Kidney tubule cell (primary cell): ENCODE measurements at places on chromosomes 7 and 10.

DNA sequence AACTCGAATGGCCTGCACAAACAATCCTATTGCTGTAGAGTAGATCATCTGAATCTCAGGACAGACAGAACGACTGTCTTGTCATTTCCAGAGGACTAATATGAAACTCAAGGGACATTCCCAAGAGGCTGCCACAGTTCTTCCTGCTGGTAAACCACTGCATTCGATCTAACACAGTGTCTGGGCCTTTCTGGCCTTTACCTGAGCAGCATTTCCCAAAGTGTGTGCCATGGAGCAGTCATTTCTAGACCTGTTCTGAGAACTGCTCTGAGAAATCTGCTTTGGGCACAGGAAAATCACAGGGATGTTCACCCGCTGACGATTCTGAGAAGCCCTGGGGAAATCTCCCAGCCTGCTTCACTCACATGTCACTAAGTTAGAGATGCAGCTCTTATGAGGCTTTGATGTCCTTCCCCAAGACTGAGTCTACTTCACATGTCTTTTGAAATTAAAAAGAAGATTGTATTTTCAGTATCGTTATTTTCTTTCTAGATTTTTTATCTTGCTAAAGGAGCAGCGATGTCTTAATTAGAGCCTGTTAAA, 18.4 kb downstream of the GPNMB start:
- no peak for DNase-seq

DNA sequence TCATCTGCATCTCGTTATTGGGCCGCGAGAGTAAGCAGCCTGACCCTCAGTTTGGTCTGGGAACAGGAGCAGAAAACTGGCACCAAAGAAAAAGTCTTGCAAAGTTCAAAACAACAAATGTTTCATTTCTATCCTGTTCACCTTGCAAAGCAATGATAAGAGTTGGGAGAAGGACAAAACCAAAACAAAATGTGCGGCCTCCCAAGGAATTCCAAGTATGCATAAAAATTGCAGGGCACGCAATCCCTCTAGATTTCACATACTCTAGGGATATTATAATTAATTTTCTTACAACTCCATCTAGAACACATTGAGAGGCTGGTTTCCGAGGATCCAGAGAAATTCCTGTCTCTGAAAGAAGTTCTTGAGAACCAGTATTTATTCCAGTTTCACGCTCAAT, 20.1 kb downstream of the CHUK start:
- DNase-seq: peak; percentile 34

DNA sequence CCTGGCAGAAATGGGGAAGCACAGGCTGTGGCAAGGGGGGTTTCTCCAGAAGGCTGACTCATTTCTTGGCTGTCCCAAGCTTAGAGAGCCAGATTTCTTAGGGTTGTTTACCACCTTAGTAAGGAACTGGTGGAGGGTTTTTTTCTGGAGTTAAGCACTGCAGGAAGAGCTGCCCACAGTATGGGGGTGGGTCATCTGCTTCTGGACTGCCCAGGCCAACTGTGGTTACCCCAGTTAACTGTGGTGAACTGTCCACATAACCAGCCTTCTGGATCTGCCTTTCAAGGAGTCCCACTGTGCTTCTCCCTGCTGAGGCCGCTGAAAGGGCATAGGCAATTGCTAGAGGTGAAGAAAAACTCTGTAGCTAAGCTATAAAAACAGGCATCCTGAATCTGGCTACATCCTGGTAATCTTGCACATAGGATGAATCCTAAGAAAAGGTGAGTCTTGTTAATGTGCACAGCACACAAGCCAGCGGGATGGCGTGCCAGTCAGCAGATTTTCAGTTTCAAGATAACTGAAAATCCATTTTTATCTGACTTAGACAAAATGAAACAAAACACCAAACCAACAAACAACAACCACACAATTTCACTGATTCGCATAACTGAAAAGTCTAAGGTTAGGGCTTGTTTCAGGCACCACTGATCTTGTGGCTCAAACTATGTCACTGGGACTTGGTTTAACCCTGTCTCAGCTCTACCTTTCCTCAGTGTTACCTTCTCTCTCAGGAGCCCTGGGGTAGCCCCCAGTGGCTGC, 21.6 kb upstream of the TSPAN33 start:
- peak; percentile 29 for DNase-seq

GRCh38 chr7:5755704-5756504, 25.6 kb downstream of the RNF216 start:
- DNase-seq: no peak

- DNase-seq: peak; percentile 67
These were observed 2.5 kb downstream of the CYREN start for GRCh38 chr7:135168001-135168400.

DNA sequence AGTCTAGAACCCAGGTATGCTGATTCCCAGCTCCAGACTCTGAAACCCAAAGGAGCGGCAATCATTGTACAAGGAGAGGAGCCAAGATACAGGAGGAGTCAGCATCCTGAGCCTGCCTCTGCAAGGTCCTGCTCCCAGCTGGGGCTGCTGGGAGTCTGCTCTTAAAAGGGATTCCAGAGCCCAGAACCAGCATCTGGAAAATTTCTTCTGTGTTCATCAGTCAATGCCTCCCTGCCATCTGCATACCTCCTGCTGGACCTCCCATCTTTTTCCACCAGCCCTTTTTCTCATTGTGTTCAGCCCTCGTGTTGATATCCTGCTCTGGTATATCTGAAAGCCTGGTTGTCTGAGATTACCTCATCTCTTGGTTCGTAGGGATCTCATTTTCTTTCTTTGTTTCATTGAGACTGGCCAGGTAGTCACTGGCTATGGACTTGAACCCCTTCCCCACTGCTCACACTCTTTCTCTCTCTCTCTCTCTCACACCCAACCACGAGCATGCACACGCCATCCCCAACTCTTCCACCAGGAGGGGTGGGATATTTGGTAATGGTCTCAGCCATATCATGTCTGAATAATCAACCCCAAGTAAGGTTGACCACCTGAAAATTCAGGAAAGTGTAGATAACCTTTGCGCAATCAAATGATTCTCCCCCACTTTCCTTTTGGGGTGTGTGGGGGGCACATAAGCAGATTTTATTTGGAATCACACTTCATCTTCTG, 608.8 kb downstream of the LRMDA start:
- no peak for DNase-seq

DNA sequence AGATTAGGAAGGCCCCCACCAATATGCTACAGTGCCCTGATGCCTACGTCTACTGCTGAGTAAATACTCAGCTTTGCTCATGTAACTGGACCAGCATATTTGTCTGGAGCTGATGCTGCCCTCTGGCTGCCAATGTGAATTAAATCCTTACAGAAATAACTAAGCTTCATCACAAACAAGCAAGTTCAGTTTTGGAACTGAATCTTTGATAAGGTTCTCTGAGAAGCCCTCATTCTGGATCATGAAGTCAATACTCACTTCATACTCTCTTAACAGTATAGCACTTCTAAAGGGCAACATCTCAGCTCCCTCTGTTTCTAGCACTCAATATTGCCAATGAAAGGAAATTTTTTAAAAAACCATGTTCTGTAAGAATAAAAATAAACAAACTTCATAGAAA, 246.7 kb downstream of the ETV1 start:
- peak; percentile 36 for DNase-seq

DNA sequence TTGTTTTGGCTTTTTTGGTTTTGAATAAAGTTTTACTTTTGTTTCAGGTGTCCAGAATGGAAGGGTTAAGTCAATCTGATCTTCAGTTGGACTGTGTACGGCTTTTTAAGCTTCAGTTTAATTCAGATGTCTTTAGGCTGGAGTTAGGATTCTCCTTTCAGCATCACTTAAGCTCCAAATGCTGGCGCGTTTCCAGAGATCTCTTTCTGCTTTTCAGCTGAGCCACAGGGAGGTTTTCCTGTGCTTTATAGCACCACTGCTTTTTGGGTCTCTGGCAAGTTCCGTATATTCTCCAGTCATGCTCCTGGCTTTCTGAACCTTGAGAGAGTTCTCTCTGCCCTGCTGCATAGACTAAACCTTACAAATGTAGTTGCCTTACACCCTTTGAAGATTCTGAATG, 60.0 kb downstream of the VTI1A start:
- DNase-seq: no peak

GRCh38 chr7:99012722-99013121, 131.2 kb downstream of the SMURF1 start:
- DNase-seq: no peak

GRCh38 chr10:100656454-100656853, 88.9 kb upstream of the PAX2 start:
- peak; percentile 43 for DNase-seq

- peak; percentile 72 for DNase-seq
These were observed 7.7 kb downstream of the ZNF33B start for GRCh38 chr10:42630537-42631134.

DNA sequence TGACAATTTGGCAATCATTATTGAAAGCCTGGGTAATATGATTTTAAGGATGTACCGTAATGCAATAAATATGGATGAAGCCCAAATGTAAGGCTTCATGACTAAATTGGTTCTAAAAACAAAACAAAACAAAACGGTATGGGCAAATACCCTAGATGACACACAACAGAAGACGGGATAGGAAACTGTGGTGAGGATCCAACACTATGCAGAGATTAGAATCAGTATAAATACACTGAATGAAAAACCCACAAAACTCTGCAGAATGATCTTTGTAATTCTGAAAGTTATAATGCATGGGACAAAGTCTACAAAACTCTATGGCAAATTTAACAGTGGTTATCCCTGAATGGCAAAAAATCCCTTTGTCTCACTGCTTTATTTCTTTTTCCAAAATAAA, 57.6 kb downstream of the MALSU1 start:
- no peak for DNase-seq

DNA sequence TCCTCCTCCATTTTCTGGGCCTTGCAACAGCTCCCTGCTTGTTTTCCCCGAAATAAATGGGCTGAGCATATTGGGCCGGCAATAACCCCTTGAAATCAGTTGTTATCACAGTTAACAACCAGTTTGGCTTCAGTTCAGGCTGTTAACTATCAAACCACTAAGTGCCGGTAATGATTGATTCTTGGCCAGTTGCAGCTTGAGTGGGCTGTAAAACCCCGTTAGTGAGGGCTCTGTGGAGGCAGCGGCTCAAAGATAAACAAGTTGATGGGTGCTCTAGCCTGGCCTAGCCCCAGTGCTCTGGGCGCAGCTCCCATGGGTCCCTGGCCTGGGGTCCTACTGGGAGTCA, 8.3 kb downstream of the FGF8 start:
- DNase-seq: no peak

DNA sequence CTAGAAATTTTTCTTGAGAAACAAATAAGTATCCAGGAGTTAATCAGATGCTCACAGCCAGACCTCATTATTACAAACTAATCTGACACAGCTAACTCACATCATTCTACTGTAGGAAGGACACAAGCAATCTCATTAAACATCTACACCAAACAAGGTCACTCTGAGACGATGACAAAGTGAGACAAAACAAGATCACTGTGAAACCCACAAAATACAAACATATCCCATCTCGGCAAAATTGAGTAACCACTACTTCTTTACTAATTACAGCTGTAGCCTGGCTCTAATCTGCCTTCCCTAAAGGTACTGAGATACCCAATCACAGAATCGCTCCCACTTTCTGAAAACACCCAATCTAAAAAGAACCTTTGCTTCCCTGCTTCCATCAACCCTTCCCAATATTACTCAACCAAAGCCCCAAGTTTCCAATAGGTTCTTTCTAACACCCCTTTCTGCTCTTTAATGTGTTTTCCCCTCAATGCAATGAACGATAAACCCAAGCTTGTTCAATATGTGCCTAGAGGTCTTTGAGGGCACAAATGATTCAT, 26.9 kb downstream of the CCDC6 start:
- no peak for DNase-seq

DNA sequence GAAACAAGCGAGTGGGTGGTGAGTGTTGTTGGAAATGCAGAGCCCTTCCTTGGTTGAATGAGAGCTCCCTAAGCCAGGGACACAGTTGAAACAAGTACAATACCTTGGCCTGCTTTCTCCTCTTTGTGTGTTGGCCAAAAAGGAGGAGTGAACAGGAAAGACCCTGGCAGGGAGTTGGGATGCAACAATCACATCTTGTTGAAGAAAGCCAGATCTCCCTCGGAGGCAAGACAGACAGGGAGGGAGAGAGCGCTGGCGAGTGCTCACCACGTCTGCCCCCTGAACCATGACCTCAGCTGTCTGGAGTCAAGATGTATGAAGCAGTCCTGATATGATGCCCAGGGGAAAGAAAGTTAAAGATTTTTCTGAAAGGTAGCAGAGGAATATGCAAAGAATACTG, 66.8 kb downstream of the ADAM12 start:
- DNase-seq: no peak

- no peak for DNase-seq
These were observed 16.0 kb downstream of the BMPER start for GRCh38 chr7:33921216-33921938.

GRCh38 chr7:111329367-111330234, 232.7 kb downstream of the IMMP2L start:
- DNase-seq: no peak

GRCh38 chr10:75469006-75469616, 37.7 kb downstream of the LRMDA start:
- DNase-seq: peak; percentile 79

DNA sequence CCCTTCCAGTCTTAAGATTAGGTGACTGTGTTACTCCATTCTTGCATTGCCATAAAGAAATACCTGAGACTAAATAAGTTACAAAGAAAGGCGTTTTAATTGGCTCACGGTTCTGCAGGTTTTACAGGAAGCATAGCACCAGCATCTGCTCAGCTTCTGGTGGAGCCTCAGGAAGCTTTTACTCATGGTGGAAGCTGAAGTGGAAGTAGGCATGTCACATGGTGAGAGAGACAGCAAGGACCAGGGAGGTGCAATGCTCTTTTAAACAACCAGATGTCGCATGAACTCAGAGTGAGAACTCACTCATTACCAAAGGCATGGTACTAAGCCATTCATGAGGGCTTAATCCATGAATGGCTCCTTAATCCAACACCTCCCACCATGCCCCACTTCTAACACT, 34.0 kb upstream of the TMEM273 start:
- no peak for DNase-seq

DNA sequence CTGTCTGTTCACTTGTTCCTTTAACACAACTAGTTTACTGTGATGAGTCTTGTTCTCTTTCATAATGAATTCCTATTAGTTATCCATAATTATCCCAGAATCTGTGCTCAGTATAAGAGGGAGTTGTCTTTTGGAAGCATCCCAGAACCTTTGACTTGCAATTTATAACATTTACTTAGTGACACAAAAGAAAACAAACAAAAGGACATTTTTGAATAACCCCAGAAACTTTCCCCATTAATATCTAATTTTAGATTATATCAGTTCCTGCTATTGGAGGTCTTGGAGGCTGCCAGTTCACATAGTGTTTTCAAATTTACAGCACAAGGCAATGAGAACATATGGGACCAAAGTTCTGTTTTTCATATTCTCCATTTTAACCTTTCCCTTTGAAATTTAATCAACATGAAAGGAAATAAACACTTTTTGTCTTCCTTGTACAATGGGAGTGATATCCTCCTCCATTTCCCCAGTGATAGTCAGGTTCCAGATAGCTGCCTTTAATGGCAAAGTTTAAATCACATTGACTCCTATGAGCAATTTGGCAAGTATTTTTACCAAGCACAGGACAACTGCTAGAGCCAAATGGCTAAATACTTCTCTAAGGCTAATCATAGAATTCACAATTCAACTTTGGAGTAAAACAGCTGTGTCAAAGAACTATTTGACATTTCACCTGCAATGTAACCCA, 37.1 kb upstream of the GNAT3 start:
- peak; percentile 7 for DNase-seq
